ENCODE measurements at places on chromosomes 3 and 15.

DNA sequence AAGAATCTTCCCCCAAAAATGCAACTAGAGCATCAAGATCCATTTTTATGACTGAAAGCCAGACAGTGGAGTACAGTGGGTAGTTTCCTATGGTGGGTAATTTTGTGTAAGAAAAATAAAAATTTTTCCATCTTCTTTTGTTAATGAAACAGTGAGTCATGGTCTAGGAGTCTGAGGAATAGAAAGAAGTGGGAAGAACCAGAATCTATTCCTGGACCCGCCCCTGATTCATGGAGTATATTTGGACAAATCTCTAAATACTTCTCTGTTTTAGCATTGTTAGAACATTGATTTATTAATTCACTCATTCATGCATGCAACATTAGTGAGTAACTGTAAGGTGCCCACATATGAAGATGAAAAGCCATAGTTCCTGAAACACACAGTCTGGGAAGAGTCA is 304.5 kb upstream of the GPR149 start:
- no peak for DNase-seq

DNA sequence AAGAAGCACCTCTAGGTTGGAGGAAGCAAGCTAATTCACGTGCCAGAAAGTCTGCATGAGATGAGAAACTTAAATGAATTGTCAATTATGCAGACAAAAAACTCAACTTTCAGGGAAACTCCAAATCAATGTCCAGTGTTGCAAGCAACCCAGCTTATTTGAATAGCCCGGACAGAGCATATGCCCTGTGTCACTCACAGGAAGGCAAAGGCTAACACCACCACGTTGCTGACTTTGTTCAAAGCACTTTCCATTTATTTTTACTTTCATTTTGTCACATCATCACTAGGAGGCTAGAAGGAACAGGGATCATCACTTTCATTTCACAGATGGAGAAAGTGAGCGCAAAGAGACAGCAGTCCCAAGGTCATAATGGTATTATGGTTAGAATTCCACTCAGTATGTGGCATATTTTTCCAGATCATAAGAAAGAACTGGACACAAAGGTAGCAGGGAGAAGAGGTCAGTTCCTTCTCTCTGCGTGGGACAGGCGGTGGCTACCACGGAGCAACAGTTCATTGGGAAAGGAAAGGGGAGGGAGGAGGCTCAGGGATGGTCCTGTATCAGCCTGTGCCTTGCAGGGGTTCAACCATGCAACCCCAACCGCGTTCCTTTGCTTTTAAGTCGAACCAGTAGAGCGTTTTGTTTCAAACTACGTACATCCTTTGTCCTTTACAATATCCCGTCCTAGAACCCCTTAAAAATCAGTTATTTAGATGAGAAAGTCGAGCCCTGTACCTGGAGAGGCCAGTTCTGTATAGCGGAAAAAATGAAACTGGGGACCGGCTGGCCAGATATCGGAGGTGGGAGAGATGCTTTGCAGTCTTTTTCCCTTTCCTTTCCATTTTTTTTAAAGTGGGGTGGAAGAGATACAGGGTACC is 1.1 kb downstream of the HEG1 start:
- no peak for DNase-seq

- DNase-seq, result no peak
These were observed 249.6 kb downstream of the MBNL1 start for GRCh38 chr3:152518346-152518745.

GRCh38 chr15:72415304-72415703 is 17.2 kb downstream of the TMEM202 start:
- no peak for DNase-seq

DNA sequence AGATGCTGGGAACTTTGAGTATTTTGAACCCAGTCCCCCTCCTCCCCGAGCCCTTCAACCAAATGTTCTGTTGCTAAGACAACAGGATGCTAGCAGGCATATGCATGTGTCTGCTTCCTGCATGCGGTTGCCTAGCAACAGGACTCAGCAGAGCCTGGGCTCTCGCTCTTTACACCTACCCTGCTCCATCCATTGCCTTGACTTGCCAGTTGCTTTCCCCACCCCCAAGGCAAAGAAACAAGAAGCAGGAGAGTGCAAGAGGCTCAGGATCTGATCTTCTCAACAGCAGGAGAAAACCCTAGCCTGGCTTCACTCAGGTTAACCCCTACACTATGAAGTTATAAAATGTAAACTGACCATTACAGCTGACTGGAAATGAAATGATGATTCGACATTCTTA is 393.0 kb downstream of the IGSF11 start:
- no peak for DNase-seq

DNA sequence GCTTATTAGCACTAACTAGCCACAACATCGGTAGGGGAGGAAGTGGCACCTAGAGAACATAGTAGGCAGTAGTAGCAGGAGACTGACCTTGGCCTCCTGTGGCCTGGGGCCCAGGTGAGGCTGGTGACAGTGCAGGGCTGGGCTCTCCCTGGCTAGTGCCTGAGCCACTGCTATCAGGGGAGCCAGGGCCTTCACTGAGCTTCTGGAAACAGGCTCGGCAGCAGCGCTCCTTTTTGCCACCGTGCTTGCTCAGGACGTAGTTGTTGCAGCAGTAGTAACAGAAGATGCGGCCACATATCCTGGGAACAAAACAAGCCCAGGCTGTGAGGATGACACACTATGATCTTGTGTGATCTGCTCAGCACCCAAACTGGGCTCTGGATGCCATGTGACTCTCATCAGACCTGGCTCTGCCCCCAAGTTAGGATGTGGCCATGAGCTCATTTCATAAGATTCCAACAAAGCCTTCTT is 15.1 kb downstream of the CXCR6 start:
- DNase-seq, result no peak

- no peak for DNase-seq
These were observed 570.4 kb downstream of the SI start for GRCh38 chr3:164507886-164508285.

DNA sequence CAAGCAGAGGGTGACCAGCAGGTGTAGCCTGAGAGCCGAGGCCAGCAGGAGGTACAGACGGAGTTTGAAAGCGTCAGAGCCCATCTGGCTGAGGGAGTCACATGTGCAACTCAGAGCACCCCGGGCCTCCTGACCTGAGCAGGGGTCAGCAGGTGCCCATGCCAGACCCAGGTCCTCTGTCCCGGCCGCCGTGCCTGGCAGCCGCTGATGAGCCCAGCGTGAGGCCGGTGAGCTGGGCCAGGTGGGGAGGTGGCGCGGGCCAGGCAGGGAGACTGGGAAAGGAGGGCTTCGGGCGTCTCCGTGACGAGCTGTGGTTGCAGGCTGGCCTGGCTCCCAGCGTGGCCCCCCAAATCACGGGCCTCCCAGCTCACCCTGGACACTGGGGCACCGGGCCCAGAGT is 130.9 kb downstream of the CHSY1 start:
- peak; percentile 80 for DNase-seq

GRCh38 chr15:84595660-84596059 is 5.1 kb upstream of the ZSCAN2 start:
- peak; percentile 77 for DNase-seq

GRCh38 chr15:73986055-73986775 is 5.9 kb downstream of the STOML1 start:
- DNase-seq, result peak; percentile 64

DNA sequence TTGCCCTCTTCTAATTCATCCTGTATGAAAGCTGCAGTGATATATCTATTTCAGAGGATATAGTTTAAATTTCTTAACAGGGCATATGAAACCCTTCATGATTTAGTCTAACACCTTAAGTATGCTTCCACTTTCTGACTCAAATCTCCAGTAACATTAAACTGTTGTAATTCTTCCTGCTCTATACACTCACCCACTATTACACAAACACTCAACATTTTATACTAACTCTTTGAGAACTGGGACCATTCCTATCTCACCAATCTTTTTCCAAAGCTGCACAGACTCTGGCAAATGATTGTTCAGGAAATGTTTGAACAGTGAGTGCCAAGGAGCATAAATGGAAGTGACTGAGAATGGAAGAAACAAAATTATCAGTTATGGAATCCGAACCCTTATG is 560.4 kb upstream of the DPPA4 start:
- DNase-seq, result no peak

DNA sequence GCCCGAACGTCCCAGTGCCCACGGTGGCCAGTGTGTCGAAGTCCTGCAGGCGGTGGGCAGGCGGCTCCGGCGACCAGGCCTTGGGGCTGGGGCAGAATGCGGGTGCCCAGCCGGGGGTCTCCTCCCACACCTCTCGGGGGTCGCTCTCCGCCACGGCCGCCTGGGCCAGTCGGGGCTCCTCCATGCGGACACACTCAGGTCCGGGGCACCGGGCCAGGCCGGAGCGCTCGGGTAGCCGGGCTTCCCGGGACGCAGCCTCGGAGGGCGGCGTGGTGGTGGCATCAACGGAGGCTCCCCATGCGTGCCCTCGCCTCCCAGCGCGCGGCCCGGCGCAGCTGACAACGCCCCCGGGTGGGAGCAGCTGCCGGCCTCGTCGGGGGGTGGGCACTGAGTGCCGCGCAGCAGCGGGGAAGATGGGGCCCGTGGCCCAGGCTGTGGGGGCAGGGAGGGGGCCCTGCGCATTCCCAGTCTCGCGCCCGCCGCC is 30.1 kb upstream of the CERS3 start:
- peak; percentile 77 for DNase-seq

DNA sequence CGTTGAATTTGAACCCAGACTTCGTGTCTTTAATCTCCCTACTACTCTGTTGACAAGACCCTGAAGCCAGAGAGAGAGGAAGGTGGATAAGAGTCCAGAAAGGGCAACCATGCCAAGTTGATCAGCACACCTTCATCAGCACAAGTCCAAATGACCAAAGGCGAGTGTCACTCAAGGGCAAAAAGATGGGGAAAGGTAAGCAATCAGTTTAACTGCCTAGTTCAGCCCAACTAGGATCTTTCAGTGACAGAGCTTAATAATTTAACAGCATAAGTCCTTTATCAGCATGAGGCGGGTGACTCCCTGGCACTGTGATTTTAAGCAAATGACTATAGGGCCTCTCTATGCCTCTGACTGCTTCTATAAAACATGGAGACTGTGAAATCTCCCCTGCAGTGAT is 6.2 kb downstream of the SUCLG2 start:
- no peak for DNase-seq

Measured in posterior vena cava (tissue), 2 donors.